ENCODE measurements at places on chromosomes 1 and 21.

DNA sequence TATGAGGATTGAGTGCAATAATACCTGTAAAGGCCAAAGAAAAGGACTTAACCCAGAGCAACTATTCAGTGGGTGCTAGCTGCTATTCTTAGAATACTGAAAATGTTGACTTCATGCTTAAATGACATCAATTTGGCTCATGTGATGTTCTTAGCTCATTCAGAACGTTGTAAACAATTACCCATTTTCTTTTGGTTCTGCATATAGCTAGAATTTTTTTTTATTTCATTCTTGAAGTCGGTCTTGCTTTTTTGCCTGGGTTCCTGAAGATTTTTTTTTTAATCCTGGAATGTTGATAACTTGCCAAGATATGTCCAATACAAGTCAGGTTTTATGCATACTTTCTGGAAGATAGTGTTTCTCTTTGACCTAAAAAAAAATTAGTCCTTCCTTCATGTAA, 772.0 kb downstream of the LTN1 start:
- DNase-seq: no peak

GRCh38 chr1:235319255-235319654, 8.7 kb downstream of the ARID4B start:
- no peak for DNase-seq

GRCh38 chr21:35280231-35280630, 231.1 kb upstream of the RUNX1 start:
- DNase-seq: no peak

DNA sequence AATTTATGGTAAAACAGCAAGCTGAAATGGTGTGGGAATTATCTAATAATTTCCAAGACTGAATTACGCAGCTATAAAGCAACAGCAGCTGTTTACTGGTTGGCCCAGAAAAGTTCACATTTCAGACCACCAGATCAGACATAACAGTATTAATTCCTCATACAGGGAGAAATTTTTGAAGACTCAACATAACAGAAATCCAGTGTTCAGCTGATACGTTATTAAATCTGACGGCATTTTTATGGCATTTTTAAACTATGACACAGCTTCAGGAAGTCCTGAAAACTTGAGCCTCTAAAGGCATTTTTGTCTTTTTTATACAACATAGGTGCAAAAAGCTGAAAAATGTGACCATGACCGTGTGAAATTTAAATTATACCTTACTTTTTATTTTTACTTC, 91.2 kb downstream of the APP start:
- no peak for DNase-seq

- DNase-seq: no peak
Measured at GRCh38 chr1:56142301-56142700, 437.1 kb downstream of the PLPP3 start.

DNA sequence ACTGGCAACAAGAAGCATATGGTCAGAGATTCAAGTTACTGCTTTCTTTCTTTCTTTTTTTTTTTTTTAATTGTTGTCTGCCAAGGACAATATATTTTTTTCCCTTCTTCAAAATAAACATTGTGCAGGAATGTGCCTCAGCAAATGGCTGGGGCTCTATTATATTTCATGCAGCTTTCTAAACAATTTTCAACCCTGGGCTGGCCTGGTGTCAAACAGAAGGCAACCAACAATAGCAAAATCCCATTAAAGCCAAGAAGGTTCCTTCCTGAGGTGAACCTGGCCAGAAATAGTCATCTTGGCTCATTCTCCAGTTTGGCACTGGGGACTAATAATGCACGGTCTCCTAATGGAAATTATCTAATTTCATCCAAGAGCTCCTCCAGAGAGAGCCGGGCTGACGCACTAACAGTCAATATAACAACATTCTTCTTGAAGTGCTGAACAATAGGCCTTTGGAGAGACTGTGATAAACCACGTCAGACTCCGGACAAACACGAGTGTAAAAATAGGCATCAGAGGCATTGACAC, 35.7 kb upstream of the HLX start:
- no peak for DNase-seq

GRCh38 chr1:1551524-1552262, 11.3 kb upstream of the TMEM240 start:
- no peak for DNase-seq

- no peak for DNase-seq
Measured at GRCh38 chr1:175512637-175513412, 230.6 kb downstream of the TNR start.

GRCh38 chr1:36522021-36522420, 39.3 kb upstream of the CSF3R start:
- no peak for DNase-seq

DNA sequence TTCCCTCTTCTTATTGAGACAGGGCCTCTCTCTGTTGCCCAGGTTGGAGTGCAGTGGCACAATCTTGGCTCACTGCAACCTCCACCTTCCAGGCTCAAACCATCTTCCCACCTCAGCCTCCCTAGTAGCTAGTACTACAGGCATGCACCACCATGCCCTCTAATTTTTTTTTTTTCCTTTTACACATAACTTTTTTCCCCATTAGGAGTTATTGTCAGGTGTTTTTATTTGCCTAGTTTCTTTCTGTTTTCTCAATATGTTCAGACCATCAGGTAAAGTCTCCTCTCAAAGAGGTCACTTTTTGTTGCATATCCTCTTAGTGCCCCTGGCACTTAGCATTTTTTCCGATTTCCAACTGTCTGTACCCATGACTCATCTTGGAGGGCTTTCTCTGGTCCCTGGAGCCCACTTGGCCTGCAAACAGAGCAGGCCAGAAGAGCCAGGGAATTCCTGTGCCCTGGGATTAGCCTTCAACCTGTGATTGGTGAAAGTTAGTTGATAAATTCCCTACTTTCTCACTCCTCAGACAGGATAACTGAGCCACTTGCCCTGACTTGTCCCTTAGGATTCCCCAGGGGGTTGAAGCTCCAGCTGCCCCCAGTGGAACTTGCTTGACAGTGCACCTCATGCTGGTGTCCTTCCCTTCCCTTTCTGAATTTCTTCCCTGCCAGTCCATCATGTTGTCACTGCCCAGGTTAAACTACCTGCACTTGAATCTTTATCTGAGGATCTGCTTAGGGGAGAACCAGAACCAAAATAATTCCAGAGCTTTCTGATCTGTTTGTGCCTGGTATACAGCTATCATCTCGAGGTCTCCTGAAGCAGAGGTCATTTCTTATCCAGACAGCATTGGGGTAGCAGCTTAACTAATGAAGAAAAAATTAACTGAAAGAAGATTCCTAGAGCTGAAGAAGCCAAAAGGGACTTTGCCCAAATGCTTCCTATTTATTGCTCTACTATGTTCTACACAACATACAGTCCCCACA, 2.4 kb downstream of the NTPCR start:
- no peak for DNase-seq

- DNase-seq: no peak
Measured at GRCh38 chr1:207992677-207993236, 81.8 kb upstream of the CD34 start.

- DNase-seq: no peak
Measured at GRCh38 chr1:61254634-61255357, 172.4 kb downstream of the NFIA start.

GRCh38 chr1:62682531-62682930, 5.7 kb downstream of the DOCK7 start:
- DNase-seq: no peak

- DNase-seq: no peak
Measured at GRCh38 chr1:227343727-227344551, 25.6 kb upstream of the CDC42BPA start.

GRCh38 chr1:84277343-84278059, 24.0 kb upstream of the SAMD13 start:
- no peak for DNase-seq

- no peak for DNase-seq
Measured at GRCh38 chr1:62389531-62389930, 47.3 kb upstream of the USP1 start.

- DNase-seq: no peak
Measured at GRCh38 chr1:70966018-70966638, 81.5 kb downstream of the PTGER3 start.

GRCh38 chr1:38788341-38789336, 70.9 kb downstream of the RRAGC start:
- no peak for DNase-seq

GRCh38 chr21:15140321-15141019, 75.7 kb upstream of the NRIP1 start:
- no peak for DNase-seq

DNA sequence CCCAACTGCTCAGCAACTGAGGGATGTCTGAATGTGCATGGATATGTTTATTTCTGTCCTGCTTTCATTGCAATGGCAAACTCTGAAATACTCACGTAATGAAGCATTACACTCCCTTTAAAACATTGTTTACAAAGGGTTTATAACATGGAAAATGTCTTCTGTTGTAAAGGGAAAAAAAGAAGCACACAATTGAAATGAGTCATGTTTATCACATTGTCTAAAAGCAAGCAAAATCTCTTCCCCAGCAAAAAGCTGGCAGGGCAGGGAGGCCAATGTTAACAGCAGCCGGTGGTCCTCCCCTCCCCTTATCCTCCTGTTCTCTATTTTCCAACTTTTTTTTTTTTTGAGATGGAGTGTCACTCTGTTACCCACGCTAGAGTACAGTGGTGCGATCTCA, 3.9 kb upstream of the EFNA1 start:
- DNase-seq: no peak

DNA sequence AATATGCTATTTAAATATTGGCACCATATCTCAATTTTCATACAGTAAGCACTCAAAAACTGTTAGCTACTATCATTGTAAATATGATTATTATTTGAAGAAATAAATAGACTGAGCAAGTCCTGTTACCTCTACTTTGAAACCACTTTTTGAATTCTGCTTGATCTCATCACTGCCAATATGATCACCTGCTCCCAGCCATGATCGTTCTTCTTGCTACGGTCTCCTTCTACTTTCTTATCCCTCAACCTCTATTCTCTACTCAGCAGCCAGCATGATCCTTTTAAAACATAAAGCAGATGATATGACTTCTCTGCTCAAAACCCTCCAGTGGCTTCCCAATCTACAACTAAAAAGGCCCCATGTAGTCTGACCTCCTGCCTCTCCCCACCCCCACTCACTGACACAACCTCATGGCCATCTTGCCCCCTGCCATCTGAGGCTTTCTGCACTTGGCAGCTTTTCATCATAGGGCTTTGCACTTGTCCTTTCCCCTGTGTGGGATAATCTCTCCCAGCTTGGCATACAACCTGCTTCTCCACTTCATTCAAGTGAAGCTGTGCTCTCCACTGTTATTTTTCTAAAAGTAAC, 27.2 kb downstream of the CD34 start:
- no peak for DNase-seq

GRCh38 chr1:166489670-166490436, 323.1 kb upstream of the FAM78B start:
- DNase-seq: peak; percentile 18

GRCh38 chr1:76622774-76623528, 244.3 kb upstream of the ST6GALNAC5 start:
- no peak for DNase-seq

DNA sequence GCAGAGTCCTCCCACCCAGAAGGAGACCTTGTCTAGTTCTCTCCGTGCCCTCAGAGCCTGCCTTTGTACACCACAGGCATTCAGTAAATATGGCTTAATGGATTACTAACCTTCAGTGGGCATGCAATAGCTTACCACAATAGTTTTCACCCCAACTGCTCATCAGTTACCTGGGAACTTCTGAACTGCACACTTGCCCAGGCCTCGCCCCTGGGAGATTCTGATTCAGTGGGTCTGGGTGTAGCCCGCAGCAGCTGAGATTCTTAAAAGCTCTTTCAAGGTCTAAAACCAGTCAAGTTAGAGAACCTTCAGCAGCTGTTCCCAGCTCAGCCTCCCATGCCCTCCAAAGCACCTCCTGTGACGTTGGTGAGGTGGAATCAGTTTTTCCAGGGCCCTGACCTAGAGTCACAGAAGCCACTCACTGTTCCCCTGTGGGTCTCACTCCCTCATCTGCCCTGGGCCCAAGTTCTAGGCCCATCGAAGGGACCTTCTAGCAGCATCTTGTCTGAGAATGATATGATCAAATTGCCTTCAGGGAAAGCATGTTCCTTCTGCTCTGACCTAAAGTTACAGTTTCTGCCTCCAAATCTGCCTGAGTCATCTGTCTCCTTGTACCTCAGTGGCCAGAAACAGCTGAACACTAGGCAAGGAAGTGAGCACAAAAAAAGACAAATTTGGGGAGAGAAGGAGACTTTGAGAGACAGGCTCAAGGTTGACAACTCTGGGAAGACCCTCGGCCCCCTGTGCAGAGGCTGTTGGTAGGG, 10.8 kb downstream of the ASAP3 start:
- no peak for DNase-seq

GRCh38 chr1:23019863-23020625, 776 bp downstream of the KDM1A start:
- peak; percentile 14 for DNase-seq

DNA sequence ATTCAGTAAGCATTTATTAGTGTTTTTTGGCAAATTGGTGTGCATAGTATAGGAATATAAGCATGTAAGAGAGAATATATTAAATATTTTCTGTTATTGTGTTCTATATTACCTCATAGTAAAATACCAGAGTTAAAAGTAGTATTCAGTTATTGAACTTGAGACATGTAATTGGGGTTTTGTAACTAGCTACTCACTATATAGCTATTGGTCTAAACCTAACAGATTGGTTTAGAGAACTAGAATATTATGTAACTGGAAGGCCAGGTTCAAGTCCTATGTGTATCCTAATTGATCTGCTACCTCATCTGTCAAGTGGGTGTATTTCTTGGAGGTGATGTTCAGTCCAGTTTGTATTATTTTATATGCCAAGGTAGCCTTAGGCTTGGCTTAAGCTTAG, 26.3 kb downstream of the CLIC4 start:
- DNase-seq: no peak

- no peak for DNase-seq
Measured at GRCh38 chr21:30333736-30334135, 3.8 kb downstream of the KRTAP27-1 start.

DNA sequence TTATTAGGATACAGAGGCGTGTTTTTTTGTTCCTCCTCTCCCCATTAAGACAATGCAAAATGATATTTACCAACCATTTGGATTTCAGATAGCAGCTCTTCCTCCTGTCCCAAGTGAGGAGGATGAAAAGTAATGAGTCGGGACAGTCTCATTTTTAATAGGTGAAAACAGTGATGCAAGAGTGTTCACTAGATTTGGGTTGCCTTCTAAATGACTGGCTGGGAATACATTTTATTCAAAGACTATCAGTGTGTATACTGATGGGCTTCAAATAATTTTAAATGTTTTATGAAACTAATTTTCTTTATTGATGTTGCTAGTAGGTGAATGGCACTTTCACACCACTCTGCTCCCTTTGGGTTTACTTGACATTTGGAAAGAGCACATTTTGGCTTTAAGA, 2.1 kb downstream of the RCOR3 start:
- DNase-seq: no peak

GRCh38 chr1:69993810-69994209, 211.6 kb downstream of the LRRC40 start:
- DNase-seq: no peak

All from stimulated activated CD4-positive, alpha-beta T cell treated with anti-CD3 and anti-CD28 coated beads, Interleukin-1b, Interleukin-23, amount 100 ng/mL, for 4 hours (primary cell).